ENCODE measurements at places on chromosomes 11 and 22.

DNA sequence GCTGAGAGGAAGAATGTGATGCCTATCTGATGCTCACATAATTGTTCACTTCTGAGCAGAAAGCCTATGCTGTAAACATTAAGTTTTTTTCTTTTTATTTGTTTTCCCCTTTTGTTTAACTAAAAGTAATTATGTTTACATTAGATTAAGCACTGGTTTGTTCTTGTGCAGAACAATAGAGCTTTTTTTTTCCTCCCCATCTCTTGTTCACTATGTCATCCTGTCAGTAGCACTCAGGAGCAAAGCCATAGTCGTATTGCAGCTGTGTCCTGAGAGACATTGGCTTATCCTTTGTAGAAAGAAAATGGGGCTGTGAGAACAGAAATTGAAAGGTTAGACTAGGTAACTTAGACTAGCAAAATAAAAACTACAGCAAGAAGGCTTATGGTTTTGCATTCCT, 301.8 kb upstream of the RAG2 start:
- DNase-seq: no peak

DNA sequence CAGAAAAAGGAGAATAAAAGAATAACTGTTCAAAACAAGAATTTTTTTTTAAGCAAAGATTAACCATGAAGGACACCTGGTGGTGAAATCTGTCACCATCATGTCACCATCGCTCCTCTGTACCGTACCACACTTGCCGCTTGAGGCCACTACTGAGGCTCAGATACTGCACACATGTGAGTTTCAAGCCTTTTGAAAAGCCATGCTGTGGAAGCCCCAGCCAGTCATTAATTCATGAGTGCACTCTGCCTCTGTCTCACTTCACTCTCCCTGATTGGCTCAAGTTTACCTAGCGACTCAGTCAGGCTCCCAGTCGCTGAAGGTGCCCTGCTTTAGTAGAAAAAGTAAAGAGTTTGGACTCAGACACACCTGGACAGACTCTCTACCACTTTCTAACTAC, 6.6 kb upstream of the MS4A12 start:
- DNase-seq: no peak

GRCh38 chr11:46160100-46160499, 38.8 kb upstream of the PHF21A start:
- no peak for DNase-seq

DNA sequence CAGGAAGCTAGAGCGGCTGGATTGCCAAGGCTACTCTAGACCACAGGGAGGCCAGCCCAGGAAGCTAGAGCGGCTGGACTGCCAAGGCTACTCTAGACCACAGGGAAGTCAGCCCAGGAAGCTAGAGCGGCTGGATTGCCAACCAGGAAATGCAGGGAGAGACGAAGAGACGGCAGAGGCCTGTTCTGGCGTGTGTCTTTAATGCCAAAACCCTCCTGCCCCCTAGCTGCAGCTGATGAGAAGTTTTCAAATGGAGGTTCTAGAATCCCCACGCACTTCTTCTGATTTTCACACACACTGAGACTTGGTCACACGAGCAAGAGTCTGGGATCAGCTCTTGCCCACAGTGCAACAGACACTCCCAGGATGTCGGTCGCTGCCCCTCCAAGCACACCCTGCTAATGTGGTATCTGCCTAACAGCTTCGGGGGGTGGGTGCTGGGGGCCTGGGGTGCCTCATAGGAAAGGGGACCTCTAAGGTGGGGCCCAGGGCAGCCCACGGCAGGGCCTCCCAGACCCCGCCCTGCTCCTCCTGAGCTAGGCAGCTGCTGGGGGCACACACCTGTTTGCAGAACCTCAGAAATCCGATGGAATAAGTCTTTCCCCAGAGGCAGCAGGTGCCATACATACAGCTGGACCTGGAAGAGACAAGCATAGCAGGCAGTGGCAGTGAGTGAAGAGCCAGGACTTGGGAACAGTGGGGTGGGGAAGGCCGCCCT, 28.5 kb downstream of the MAFF start:
- no peak for DNase-seq

DNA sequence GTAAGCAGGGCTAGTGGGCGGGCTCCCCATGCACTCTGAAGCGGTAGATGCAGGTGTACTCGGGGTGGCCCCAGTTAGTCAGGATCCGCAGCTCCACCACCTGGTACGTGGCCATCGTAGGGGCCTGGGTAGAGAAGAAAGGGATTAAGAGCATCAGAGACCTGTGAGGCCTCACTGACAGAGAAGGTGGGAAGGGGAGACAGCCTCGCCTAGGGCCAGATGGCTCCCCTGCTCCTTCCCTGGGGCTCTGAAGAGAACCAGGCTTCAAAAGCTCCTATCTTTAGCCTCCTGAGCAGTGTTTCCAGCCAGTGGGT, 19.6 kb downstream of the SUN2 start:
- no peak for DNase-seq

- DNase-seq: no peak
Measured at GRCh38 chr11:12196308-12196707, 85.9 kb downstream of the MICAL2 start.

- no peak for DNase-seq
Measured at GRCh38 chr11:66593650-66594049, 665 bp downstream of the CCS start.

DNA sequence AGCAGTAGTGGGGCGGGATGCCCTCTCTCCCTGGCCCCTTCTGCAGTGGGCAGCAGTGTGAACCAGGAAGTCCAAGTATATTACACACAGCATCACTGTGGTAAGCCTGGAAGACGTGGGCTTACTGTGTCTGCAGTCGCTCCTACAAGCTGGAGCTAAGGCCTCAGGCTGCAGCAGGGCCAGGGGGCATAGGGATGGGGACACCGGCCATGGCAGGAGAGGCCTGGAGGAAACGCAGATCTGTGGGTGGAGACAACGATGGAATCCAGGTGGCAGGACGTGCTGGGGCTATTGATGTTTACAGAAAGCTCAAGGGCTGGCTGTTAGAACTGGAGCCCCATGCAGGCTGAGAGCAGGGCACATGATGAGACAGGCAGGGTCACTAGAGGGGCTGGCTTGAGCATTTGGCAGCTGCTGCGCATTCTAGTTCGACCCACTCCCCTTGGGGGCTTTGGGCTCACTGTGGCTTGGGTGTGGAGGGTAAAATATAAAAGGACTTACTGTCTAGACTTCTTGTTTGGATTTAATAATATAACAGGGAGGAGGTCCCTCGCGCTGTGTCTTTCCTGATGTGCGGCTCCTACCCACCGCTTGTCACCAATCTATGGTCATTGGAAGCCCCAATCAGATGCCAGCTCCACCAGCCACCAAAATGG, 539.5 kb downstream of the TBC1D22A start:
- no peak for DNase-seq

- DNase-seq: no peak
Measured at GRCh38 chr11:122265981-122266380, 150.0 kb upstream of the BLID start.
